Uterus (tissue), 4 donors: ENCODE measurements at places on chromosomes 6 and 20.

DNA sequence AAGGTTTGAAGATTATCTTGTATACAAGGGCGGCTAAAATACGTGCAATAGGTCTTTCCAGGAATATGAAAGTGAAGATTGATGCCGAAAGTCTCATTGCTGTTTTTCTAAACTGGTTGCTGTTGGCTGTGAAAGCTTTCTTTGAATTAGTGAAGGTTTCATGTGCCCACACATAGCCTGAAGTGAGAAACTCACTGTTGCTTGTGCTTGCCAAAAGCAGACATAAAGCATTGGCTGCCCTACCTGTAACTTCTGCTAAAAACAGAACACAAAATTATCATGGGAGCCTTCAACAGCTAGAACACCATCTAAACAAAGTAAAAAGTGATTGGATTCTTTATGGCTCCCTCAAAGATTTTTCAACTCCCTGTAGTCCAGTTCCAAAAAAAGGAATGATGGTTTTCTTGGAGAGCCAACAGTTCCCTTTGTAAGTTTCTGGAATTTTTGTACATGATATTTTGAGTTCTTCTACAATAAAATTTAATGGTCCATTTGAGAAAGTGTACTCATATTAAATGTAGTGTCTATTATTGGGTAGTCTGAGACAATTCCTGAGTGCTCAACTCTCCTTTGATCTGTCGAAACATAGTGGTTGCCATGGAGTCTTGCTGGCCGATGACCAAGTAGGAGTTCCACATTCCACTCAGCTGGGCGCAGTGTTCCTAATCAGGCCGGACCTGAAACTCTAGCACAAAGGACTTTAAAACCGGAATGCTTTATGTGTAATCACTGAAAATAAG, 68.5 kb downstream of the PLEKHG1 start:
- H3K27ac ChIP-seq = peak overlapping the region; percentile 80
- H3K36me3 ChIP-seq = no peaks in the 10 kb centered on the region
- no peaks in the 10 kb centered on the region for H3K27me3 ChIP-seq
- no peak overlapping the region for H3K4me3 ChIP-seq

GRCh38 chr20:55103188-55103587, 627.8 kb downstream of the DOK5 start:
- no peaks in the 10 kb centered on the region for H3K27me3 ChIP-seq
- DNase-seq = no peak
- H3K27ac ChIP-seq = no peak overlapping the region

DNA sequence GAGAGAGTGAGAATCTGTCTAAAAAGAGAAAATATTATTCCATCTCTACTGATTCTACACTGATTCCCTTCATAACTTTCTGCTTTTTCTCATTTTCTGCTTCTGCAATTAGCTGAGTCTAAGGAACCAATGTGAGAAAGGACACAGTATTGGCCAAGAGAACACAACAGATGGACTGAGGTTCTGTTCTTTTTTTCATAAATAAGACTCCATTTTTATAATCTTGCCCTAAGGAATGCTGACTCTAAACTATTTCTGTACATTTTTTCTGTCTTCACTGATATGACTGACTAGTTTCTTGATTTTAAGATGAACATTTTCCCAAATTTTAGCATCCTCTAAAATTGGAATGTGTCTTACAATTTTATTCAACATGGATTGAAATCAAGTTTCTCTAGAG, 87.0 kb upstream of the IYD start:
- H3K4me3 ChIP-seq = no peak overlapping the region
- H3K36me3 ChIP-seq = no peaks in the 10 kb centered on the region
- DNase-seq = no peak
- no peaks in the 10 kb centered on the region for H3K4me1 ChIP-seq

DNA sequence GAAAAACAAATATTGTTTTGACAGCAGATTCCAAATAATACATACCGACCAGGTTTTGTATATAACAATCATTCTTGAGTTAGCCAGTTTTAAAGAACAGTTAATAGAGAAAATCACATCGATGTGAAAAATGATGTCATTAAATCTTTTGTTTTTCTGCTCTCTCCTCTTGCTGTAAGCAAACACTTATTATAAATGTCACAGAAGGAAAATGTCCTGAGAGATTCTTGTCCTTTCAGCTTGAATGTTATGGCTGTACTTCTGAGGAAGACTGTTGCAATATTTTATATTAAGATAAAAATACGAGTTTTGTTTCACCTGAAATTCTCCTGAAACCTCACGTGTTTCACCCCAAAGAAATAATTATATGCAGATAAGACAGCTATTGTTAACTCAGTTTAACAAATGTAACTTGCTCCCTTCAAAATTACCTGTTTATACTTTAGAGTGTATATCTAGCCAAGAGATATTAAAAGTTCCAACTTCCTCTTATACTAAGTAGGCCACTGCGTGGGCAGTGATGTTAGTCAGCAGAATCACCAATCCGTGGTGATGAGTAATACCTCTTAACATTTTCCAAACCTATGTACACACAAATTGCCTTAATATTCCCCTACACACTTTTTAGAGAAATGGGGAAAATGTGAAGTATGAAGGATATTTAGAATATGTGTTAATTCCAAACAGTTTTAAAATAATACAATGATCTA, 1111.4 kb upstream of the CITED2 start:
- H3K36me3 ChIP-seq = no peaks in the 10 kb centered on the region
- peak overlapping the region; percentile 68 for H3K27ac ChIP-seq
- DNase-seq = peak; percentile 56
- H3K4me3 ChIP-seq = no peak overlapping the region
- H3K4me1 ChIP-seq = peaks cover 6% of the 10 kb centered on the region
- H3K27me3 ChIP-seq = no peaks in the 10 kb centered on the region

DNA sequence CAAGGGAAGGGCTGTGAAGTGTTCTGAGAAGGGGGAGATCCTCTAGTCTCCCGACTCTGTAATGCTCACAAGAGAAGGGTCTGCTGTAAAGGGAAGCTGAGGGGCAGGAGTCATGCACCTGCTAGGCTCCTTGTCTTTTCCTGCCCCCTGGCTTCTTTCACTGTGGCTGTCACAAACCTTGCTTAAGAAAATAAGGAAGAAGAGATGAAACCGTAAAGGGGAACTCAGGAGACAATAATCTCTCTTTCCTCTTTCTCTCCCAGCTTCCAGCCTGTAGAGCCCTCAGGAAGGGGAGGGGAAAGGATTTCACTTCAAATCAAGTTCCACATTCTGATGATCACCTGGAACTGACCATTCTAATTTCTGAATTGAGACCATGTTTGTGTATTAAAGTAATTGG, 26.3 kb downstream of the SLC13A3 start:
- DNase-seq = no peak
- no peak overlapping the region for H3K27ac ChIP-seq
- no peaks in the 10 kb centered on the region for H3K27me3 ChIP-seq

GRCh38 chr6:333379-334002, 41.2 kb downstream of the DUSP22 start:
- no peak overlapping the region for H3K27ac ChIP-seq
- H3K4me1 ChIP-seq = no peaks in the 10 kb centered on the region
- H3K4me3 ChIP-seq = no peak overlapping the region
- no peaks in the 10 kb centered on the region for H3K36me3 ChIP-seq

DNA sequence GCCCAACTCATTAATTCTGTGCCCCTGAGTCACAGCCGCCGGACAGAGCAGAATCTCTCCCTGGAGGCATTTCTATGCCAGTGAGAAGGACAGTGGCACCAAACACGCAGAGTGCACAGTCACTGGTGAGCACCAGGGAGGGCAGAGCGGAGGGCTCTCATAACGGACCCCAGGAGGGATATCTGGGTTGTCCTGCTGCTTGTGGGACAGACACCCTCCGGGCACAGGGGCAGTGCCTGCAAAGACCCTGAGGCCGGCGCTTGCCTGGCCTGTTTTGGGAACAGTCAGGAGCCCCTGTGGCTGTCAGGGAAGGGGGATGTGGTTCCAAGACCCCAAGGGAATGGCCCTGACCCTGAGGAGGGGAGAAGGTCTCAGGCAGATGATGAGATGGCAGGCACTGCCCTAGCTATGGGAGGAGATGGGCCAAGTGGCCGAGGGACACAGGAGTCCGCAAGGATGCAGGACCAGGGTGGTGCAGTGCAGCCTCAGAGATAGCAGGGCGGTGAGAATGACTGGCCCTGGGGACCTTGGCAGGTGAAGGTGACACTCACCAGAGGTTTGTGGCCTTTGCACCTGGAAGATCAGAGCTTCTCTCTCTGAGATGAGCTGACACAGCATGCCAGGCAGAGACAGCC, 270.8 kb downstream of the SMOC2 start:
- H3K27me3 ChIP-seq = no peaks in the 10 kb centered on the region
- H3K4me1 ChIP-seq = no peaks in the 10 kb centered on the region
- H3K27ac ChIP-seq = no peak overlapping the region
- H3K36me3 ChIP-seq = no peaks in the 10 kb centered on the region

GRCh38 chr6:38973178-38974057, 75.2 kb upstream of the GLP1R start:
- peaks cover 8% of the 10 kb centered on the region for H3K27me3 ChIP-seq
- no peaks in the 10 kb centered on the region for H3K36me3 ChIP-seq
- H3K27ac ChIP-seq = no peak overlapping the region
- DNase-seq = no peak
- no peaks in the 10 kb centered on the region for H3K4me1 ChIP-seq

DNA sequence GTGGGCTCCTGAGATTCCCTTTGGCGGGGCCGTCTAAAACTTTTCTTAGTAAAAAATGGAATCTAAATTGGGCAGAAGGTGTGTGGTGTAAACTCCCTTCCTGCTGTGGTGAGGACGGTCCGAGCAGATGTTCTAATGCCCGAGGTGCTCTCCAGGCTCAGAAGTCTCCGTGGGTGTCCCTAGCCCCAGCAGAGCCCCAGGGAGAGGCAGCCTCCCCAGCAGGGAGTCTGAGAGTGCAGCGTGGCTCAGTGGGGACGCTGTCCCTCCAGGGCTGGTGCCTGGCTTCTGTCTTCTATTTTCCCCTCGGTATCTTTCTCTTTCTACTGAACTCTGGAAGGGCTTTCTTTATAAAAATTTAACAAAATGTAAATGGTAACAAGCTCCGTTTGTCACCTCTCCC, 208.2 kb downstream of the SMOC2 start:
- no peak overlapping the region for H3K4me3 ChIP-seq
- no peak overlapping the region for H3K27ac ChIP-seq
- no peaks in the 10 kb centered on the region for H3K36me3 ChIP-seq
- no peak for DNase-seq
- no peaks in the 10 kb centered on the region for H3K27me3 ChIP-seq

GRCh38 chr6:2450546-2450945, 205.1 kb upstream of the GMDS start:
- H3K36me3 ChIP-seq = no peaks in the 10 kb centered on the region
- H3K27me3 ChIP-seq = no peaks in the 10 kb centered on the region
- no peaks in the 10 kb centered on the region for H3K4me1 ChIP-seq
- DNase-seq = no peak
- no peak overlapping the region for H3K27ac ChIP-seq
- no peak overlapping the region for H3K4me3 ChIP-seq

- H3K27me3 ChIP-seq = no peaks in the 10 kb centered on the region
- no peaks in the 10 kb centered on the region for H3K36me3 ChIP-seq
These were observed 420.9 kb downstream of the PRKN start for GRCh38 chr6:162306616-162307015.

GRCh38 chr20:35091816-35092523, 637 bp downstream of the TRPC4AP start:
- peak; percentile 20 for DNase-seq
- H3K27me3 ChIP-seq = no peaks in the 10 kb centered on the region
- no peaks in the 10 kb centered on the region for H3K4me1 ChIP-seq
- peak overlapping the region; percentile 86 for H3K27ac ChIP-seq

DNA sequence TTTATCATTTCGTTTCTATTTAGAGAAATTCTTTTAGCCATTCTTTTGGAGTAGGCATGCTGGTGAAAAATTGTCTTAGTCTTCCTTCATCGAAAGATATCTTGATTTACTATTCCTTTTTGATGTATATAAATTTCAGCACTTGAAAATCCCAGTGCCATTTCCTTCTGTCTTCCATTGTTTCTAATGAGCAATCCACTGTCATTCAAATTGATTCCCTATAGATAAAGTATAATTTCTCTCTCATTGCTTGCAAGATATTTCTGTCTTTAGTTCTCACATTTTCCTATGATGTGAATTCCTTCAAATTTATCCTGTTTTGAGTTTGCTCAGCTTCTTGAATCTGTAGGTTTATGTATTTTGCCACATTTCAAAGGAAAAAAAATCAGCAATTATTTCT, 251.1 kb upstream of the CHD6 start:
- no peak overlapping the region for H3K27ac ChIP-seq
- H3K27me3 ChIP-seq = no peaks in the 10 kb centered on the region
- no peak for DNase-seq
- no peaks in the 10 kb centered on the region for H3K4me1 ChIP-seq
- H3K4me3 ChIP-seq = no peak overlapping the region
- H3K36me3 ChIP-seq = no peaks in the 10 kb centered on the region

GRCh38 chr6:15081447-15081846, 164.4 kb upstream of the JARID2 start:
- DNase-seq = no peak
- no peaks in the 10 kb centered on the region for H3K36me3 ChIP-seq
- H3K4me3 ChIP-seq = no peak overlapping the region
- H3K4me1 ChIP-seq = no peaks in the 10 kb centered on the region

DNA sequence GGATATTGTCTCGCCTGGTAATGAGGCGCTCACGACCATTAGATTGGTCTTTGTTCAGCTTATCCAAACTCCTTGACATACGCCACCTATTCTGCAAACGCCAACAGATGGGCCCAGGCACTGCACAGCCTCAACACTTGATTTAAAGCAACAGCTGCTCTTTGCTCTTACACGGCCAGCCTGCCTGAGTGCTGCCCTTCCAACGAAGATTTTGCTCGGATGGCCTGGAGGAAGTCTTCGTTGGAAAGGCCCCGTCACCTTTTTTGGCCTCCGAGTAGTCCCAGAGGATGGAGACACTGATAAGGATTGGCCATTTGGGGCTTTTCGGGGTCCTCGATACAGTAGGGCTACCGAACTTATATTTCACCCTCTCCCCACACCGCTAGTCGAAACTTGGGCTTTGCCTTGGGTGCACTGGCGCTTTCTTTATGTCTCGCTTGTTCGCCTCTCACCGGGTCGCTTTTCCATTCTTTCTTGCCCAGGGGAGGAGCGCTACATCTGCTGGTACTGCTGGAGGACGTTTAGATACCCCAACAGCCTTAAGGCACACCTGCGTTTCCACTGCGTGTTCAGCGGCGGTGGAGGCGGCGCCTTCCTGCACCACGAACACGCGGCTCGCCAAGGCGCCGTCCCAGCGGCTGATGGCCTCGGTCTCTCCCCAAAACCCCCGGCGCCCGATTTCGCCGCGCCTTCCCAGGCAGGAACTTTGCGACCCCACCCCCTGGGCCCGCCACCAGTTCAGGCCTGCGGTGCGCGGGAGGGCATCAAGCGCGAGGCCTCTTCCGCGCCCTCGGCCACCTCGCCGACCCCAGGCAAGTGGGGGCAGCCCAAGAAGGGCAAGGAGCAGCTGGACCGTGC, 6.1 kb downstream of the PRDM13 start:
- DNase-seq = no peak
- peaks cover 23% of the 10 kb centered on the region for H3K4me1 ChIP-seq
- H3K27ac ChIP-seq = no peak overlapping the region
- H3K4me3 ChIP-seq = no peak overlapping the region
- no peaks in the 10 kb centered on the region for H3K36me3 ChIP-seq
